Stimulated activated naive CD4-positive, alpha-beta T cell treated with Interleukin-2 at 50 U/mL for 16 hours (primary cell): ENCODE measurements at places on chromosomes 5 and 9.

DNA sequence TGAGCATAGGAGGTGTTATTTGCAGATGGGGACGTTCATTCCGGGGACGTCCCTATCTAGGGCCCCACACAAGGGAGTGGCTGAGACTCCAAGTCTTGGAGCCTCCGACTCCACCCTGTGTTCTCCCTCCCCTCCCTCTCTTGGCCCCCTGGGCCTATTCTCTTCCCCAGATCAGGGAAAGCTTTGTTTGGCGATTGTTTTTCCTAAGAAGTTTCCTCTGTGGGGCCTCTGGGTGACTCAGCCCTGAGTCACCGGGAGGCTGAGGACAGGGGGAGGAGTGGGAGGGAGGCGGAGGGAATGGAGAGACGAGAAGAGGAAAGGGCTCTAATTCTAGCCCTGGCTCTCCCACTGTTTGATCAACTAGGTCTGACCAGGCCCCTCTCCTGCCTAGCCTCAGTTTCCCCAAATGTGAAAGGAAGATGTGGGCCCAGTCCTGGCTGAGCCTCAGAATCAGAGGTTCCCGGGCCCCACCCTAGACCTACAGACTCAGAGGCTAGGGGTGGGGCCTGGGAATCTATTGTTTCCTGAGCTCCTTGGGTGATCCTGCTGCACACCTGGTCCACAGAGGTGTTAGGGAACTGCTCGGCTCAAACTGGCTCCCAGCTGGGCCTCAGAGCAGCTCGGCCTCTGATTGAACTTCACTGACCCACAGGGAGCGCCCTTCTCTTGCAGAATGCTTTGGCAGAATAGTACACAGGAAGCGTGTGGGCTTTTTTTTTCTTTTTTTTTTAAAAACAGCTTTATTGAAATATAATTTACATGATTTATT, 19.2 kb downstream of the GSN start:
- no peak for DNase-seq

- DNase-seq = no peak
These were observed 1.2 kb downstream of the FBXO10 start for GRCh38 chr9:37575001-37575400.

GRCh38 chr5:155064580-155064979, 51.0 kb downstream of the KIF4B start:
- DNase-seq = no peak

DNA sequence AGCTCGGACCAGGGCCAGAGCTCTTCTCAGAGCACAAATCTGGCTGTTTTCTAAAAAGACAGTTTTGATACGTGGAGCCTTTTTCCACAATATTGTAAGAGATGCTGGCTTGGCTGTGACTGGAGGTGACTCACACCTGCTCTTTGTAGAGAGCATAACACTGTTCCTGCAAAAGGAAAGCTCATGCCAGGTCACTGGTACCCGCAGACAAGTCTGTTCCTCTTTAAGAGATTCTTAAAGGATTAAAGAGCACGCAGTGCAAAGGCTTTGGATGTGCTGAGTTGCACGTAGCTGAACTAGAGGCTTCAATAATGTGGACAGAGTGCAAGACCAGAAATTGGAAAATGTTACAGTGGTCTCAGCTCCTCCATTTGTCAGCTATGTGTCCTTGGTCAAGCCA, 19.0 kb downstream of the ACTL7B start:
- DNase-seq = no peak

DNA sequence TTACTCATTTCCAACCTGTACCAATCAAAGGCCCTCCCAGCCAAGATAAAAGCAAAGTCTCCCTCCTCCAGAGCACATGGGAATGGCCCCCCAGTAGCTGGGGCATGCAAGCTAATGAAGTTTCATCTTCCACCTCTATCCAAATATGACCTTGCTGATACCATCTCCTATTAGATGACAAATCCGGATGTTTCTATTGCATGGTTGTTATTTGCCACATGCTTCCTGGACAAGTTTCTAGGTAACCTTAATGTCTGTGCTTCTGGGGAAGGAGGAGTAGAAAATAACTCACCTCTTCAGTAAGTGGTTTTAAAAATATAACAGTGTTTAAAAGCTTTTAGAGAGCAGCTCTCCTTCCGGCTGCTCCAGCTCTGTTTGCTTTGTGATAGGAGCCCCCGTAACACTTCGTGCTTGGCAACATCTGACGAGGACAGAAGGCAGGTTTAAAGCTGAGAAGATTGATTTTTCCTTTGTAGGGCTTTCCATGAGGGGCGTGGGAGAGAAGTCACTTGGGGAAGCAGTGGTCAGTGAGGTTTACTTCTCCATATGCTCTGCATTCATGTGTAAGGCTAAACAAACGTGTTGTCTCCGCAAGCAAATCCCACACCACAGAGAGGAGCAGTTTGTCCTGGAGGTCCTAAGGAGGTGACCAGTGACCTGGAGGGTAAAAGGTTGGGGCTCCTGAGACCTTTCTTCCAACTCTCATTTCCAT, 40.3 kb upstream of the GLRX start:
- no peak for DNase-seq

- DNase-seq = no peak
These were observed 396.9 kb downstream of the PDE4D start for GRCh38 chr5:59496524-59497134.
